ENCODE measurements at places on chromosomes 3 and 15. TPM values are rescaled to one million over a fixed set of nuclear protein-coding genes. Genes with fewer than 3 reads are reported as not detected.

- DNase-seq = no peak
These were observed 43.5 kb upstream of the AKAP13 start for GRCh38 chr15:85336880-85337279.

Gene LMAN1L
- 0.47 TPM for total RNA-seq

DNA sequence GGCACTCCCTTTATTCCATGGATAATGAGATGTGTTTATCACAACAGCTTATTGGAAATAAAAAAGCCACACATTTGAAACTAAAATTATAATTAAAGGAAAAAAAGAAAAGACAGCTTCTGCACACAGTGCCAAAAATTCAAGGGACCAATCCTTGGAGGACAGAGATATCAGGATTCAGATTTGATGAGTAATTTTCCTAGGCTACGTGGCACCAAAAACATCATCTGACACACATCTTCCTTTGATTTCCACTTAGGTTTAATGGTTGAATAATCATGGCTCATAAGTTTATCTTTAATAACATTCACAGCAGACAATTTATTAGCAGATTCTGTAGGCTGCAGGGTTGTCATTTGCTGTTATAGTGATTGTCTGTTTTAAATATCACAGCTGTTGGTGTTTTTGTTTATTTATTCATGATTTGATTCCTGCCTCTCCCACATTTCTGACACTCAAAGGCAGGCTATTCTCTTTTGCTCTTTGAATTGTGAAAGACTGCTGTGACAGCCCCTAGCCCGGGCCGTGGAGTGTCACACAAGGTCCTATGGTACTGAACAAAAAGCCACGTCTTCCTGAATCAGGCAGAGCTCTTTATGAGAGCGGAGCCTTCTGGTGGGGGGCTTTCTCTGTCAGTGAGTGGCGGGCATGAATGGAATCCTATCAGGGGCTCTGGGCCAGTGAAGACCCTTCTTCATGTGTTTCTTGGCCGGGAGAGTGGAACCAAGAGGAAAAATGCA is 708.5 kb downstream of the SQOR start:
- DNase-seq = no peak

Gene ITGB5
- not detected for total RNA-seq

DNA sequence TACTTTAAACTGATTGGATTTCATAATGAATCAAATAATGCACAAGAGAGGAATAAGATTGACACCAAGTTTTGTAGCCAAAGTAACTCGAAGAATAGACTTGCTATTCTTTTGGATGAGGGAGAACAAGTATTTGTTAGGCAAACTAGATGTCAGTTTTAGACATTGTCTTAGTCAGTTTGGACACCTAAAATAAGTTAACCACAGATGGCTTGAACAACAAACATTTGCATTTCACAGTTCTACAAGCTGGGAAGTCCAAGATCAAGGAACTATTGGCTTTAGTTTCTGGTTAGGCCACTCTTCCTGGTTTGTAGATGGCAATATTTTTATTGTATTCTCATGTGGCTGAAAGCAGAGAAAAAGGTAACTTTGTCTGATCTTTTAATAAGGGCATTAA is 61.3 kb upstream of the OSTN start:
- DNase-seq = no peak

DNA sequence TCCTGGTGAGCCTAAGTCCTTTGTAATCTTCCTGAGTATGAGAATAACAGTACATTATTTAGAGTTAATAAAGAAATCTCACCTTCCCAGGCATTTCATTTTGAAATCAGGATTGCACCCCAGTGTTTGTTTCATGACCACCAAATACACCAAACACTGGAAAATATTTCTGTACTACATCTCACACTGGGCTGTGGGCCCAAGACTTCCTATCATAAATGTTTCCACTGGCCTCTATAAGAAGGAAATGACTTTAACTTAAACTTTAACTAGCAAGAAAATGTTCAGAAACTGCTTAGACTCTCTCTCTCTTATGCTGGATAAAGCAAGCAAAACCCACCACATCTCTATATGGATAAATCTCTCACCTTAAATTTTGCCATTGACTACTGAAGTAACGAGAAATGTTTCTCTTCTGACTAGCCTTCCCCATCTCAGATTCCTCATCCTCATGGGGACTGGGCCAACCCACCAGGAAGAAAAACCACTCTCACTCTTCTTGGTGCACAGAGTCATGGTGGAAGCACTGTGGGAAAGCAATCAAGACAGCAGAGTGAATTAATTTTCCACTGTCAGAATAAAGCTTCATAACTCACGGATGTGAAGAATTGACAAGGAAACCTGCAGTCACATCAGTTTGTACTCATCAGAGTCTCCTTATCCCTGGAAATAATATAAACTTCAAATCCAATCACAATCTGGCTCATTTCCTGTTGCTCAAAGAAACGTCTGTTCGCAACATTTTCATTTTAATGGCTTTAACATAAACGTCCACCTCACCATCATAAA is 859.6 kb downstream of the EPHA3 start:
- DNase-seq = no peak

DNA sequence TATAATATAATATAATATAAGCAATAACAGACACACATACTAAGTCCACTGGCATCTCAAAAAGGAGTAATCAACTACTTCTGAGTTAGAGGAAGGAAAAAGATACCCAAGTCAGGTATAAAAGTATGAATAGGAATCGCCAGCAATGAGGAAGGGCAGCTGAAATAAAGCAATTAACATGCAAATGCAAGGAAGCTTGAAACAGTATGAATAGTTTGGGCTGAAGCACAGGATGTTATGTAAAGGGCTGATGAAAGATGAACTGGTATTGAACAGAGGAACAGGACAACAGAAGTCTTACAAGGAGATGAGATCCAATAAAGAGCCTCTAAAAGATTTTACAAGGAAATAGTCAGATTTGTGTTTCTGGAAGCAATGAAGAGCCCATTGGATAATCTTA is 7.1 kb downstream of the COPS2 start:
- DNase-seq = no peak

DNA sequence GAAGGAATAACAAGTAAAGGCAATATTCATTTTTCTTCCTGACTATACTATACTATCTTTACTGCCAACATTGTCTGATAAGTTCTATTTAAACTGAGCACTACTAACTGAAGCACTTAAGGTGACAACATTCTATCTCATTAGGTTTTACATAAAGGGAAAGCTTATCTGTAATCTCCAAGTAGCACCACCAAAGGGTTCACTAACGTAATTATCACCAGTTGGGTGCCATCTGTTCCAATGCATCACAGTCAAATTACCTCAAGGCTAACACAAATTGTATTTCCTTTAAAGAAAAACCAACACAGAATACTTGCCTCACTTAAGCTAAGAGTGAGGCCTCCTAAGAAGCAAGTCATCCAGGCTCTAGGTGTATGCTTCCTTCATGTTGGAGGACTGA is 453.8 kb downstream of the RAP2B start:
- no peak for DNase-seq

GRCh38 chr3:188602111-188602510 is 448.2 kb downstream of the LPP start:
- DNase-seq = no peak

Gene RGMA
- total RNA-seq = not detected

GRCh38 chr15:36938764-36939163 is 161.6 kb downstream of the MEIS2 start:
- no peak for DNase-seq

- no peak for DNase-seq
These were observed 282.3 kb downstream of the OCA2 start for GRCh38 chr15:27816790-27817189.

GRCh38 chr3:141729240-141729639 is 8.9 kb upstream of the RNF7 start:
- no peak for DNase-seq

- no peak for DNase-seq
These were observed 7.1 kb downstream of the THBS1 start for GRCh38 chr15:39587731-39588530.

GRCh38 chr15:60043744-60044435 is 39.8 kb downstream of the FOXB1 start:
- no peak for DNase-seq

Data from activated CD8-positive, alpha-beta T cell treated with anti-CD3 and anti-CD28 coated beads, Interleukin-2, amount 10 ng/mL, durations not matched to agents 7 days and 5 days (primary cell).